Smooth muscle cell of trachea (primary cell): ENCODE measurements at places on chromosomes 2 and 18. TPM values are rescaled to one million over a fixed set of nuclear protein-coding genes. Genes with fewer than 3 reads are reported as not detected.

SLC19A3 gene
- 0.17 and 0.29 TPM in 2 replicates for total RNA-seq

PROC gene
- not detected in 2 replicates for total RNA-seq

DYNAP gene
- total RNA-seq: not detected in 2 replicates

RGPD3 gene
- 0.29 and 0.33 TPM in 2 replicates for total RNA-seq

CNTNAP5 gene
- total RNA-seq: not detected in 2 replicates

SULT1C2 gene
- total RNA-seq: 0.44 and 0.50 TPM in 2 replicates

DCDC2C gene
- total RNA-seq: not detected in 2 replicates

FN1 gene
- 6,603 and 11,839 TPM in 2 replicates for total RNA-seq

ATOH8 gene
- total RNA-seq: 22.4 and 55.9 TPM in 2 replicates

WDR12 gene
- 22.3 and 29.1 TPM in 2 replicates for total RNA-seq

MAP3K2 gene
- 39.1 and 56.9 TPM in 2 replicates for total RNA-seq

GAL3ST2 gene
- 0.15 TPM in 1 of 2 replicates, not detected in the other for total RNA-seq

RTP5 gene
- not detected in 2 replicates for total RNA-seq

KCNJ13 gene
- total RNA-seq: not detected in 2 replicates

ALPG gene
- total RNA-seq: not detected in 2 replicates

RNU2-63P gene
- total RNA-seq: not detected in 2 replicates

PPIL3 gene
- total RNA-seq: 51.9 and 57.6 TPM in 2 replicates

SCG2 gene
- 1.0 and 1.2 TPM in 2 replicates for total RNA-seq

ESPNL gene
- 2.3 and 9.8 TPM in 2 replicates for total RNA-seq

GLI2 gene
- total RNA-seq: 3.2 and 13.1 TPM in 2 replicates

CENPA gene
- total RNA-seq: 0.99 and 21.4 TPM in 2 replicates

MERTK gene
- total RNA-seq: 0.29 and 0.99 TPM in 2 replicates
